ENCODE measurements at places on chromosomes 4 and X.

GRCh38 chrX:32538554-32538953 lies 672.8 kb downstream of the DMD start:
- no peak for DNase-seq

- DNase-seq: no peak
Observed at GRCh38 chr4:174262624-174263444, 20.6 kb downstream of the FBXO8 start.

- no peak for DNase-seq
Observed at GRCh38 chr4:73780834-73781233, 40.5 kb downstream of the CXCL8 start.

DNA sequence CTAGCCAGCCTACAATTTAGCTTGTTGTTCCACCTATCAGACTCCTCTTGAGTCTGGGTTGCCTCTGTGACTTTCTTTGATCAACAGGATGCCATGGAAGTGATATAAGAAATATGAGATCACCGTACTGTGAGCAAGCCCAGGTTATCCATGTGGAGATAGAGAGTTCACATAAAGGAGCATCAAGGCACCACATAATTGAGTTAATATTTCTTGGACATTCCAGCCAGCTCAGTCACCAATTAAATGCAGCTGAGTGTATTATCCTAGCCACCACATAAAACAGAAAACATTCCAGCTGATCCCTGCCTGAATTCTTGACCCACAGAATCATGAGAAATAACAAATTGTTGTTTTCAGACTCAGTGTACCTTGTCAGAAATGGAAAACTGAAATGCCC lies 253.6 kb downstream of the PPP1R2C start:
- DNase-seq: no peak

DNA sequence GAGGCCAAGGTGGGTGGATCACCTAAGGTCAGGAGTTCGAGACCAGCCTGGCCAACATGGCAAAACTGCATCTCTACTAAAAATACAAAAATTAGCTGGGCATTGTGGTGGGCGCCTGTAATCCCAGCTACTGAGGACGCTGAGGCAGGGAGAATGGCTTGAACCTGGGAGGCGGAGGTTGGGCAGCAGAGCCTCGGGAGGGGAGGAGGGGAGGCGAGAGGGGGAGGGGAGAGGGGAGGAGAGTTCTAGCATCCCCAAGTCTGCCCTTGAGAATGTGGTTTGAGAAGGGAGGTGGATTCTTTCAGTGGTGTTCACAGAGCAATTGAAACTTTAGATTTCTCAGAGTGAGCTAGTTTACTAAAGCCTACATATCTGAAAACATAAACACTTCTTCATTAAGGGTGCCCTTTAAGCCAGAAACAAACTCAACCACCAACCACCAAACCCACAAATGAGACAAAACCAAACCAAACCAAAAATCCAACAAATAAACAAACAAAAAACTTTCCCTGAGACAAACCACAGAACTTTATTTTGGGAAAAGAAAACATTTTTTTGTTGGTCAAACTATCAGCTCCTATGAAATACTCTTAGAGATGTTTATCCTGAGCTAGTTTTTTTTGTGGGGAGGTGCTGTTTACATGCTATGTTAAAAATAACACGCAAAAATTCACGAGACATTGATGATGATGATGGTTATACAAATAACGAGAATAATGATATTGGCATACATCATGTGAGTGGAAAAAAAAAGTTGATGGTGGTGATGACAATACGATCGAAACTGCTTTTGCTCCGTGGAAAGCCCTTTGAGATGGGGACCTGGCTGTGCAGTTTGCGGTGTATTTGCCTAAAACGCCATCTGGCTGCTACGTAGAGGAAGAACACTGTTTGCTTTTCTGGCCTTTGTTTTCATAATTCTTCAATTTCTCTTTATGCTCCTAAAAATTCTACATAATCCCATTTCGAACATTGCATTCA lies 98.2 kb upstream of the PRKX start:
- no peak for DNase-seq
